T-helper 2 cell treated with Interferon-gamma antibody and Interleukin-4, amounts not matched to agents 100 ng/mL and 5 ng/mL, for 36 hours (primary cell): ENCODE measurements at places on chromosomes 16 and 17. TPM values are rescaled to one million over a fixed set of nuclear protein-coding genes. Genes with fewer than 3 reads are reported as not detected.

The CCL5 gene
- total RNA-seq: 46.4 and 48.3 TPM in 2 replicates

The FBF1 gene
- 20.4 and 21.4 TPM in 2 replicates for total RNA-seq

The KSR1 gene
- total RNA-seq: 36.5 and 37.1 TPM in 2 replicates

The EMP2 gene
- not detected in 2 replicates for total RNA-seq

The TLCD3B gene
- 2.7 and 3.6 TPM in 2 replicates for total RNA-seq

The SLC12A3 gene
- total RNA-seq: not detected in 2 replicates

The RNU2-1 gene
- 6,630 and 6,735 TPM in 2 replicates for total RNA-seq

The STAC2 gene
- not detected in 2 replicates for total RNA-seq

The MYH11 gene
- not detected in 2 replicates for total RNA-seq

The CHST5 gene
- not detected in 2 replicates for total RNA-seq

The HDAC5 gene
- total RNA-seq: 10.3 and 14.7 TPM in 2 replicates

The GLTPD2 gene
- not detected in 2 replicates for total RNA-seq

The SERPINF2 gene
- total RNA-seq: 0.36 and 0.48 TPM in 2 replicates

The MAPT gene
- total RNA-seq: 0.20 and 0.30 TPM in 2 replicates

The GRB7 gene
- total RNA-seq: 0.16 and 0.41 TPM in 2 replicates

The ITGB4 gene
- 0.30 and 1.7 TPM in 2 replicates for total RNA-seq

The RHBDL1 gene
- 0.91 and 1.4 TPM in 2 replicates for total RNA-seq

The FBXW10 gene
- not detected in 2 replicates for total RNA-seq

The DOC2B gene
- 0.09 and 0.34 TPM in 2 replicates for total RNA-seq

The PRCD gene
- total RNA-seq: not detected in 2 replicates

The CCL4L2 gene
- 0.45 and 0.75 TPM in 2 replicates for total RNA-seq

The SLC47A2 gene
- not detected in 2 replicates for total RNA-seq

The TBC1D3B gene
- 8.8 and 9.8 TPM in 2 replicates for total RNA-seq

The RAMP2 gene
- not detected in 2 replicates for total RNA-seq

The GLIS2 gene
- total RNA-seq: 0.64 and 0.77 TPM in 2 replicates

The CCT6B gene
- total RNA-seq: 0.86 and 1.9 TPM in 2 replicates

The PNPO gene
- total RNA-seq: 37.9 and 39.4 TPM in 2 replicates

The ABCA5 gene
- total RNA-seq: 12.9 and 14.5 TPM in 2 replicates
